ENCODE measurements at places on chromosomes 4 and X. TPM values are rescaled to one million over a fixed set of nuclear protein-coding genes. Genes with fewer than 3 reads are reported as not detected.

NR0B1 gene
- not detected for total RNA-seq

SOWAHD gene
- total RNA-seq, result 3.3 TPM

KLHL13 gene
- total RNA-seq, result 0.35 TPM

DNA sequence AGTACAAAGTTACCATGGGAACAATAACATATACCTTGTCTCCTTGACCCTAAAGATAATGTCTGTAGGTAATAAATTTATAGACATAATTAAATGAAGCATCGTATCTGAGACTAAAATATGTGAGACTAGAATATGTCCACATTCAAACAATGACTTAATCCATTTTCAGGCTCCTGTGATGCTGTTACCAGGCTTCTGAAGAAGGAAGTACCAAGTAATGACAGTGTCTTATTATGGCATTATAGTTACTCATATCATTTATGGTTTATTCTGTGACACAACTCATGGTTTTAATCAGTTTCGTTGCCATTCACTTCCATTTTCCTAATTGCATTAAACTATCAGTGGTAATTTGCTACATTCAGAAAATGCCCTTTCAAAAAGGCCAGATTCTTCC is 100.6 kb upstream of the GPM6B start:
- H3K4me1 ChIP-seq, result no peaks in the 10 kb centered on the region
- no peak overlapping the region for H3K4me3 ChIP-seq
- no peaks in the 10 kb centered on the region for H3K27me3 ChIP-seq

PAGE1 gene
- not detected for total RNA-seq
